Heart left ventricle (tissue), 16 donors: ENCODE measurements at places on chromosomes 5 and 9. TPM values are rescaled to one million over a fixed set of nuclear protein-coding genes. Genes with fewer than 3 reads are reported as not detected.

GPR151 gene
- not detected for total RNA-seq

- DNase-seq: no peak
- no peak overlapping the region for H3K4me3 ChIP-seq
- H3K36me3 ChIP-seq: no peaks in the 10 kb centered on the region
- H3K4me1 ChIP-seq: no peaks in the 10 kb centered on the region
- no peaks in the 10 kb centered on the region for H3K27me3 ChIP-seq
Observed at GRCh38 chr5:31021181-31021624, 172.3 kb upstream of the CDH6 start.

SPATA31E1 gene
- not detected for total RNA-seq

GRCh38 chr5:168934169-168934568 lies 355.0 kb upstream of the PANK3 start:
- no peaks in the 10 kb centered on the region for H3K27me3 ChIP-seq
- no peaks in the 10 kb centered on the region for H3K4me1 ChIP-seq
- H3K27ac ChIP-seq: no peak overlapping the region
- H3K36me3 ChIP-seq: no peaks in the 10 kb centered on the region
- no peak overlapping the region for H3K4me3 ChIP-seq
- no peak for DNase-seq

DNA sequence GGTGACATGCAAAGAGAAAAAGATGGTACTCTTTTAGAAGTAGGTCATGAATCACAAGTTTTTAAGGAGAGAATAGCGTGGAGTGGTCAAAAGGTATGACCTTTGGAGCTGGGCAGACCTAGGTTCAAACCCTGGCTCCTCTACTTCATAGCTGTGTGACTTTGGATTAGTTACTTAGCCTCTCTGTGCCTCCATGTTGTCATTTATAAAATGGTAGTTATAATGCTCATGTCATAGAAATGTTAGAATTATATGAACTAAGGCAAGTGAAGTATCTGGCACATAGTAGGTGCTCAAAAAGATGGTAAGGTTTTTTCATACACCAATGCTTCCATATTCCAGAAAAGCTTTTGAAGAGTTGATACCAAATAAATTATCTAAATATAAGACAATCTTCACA lies 7.3 kb downstream of the F2R start:
- H3K4me3 ChIP-seq: no peak overlapping the region
- no peak for DNase-seq
- no peaks in the 10 kb centered on the region for H3K27me3 ChIP-seq
- H3K4me1 ChIP-seq: peaks cover under 1% of the 10 kb centered on the region
- no peak overlapping the region for H3K27ac ChIP-seq
- H3K36me3 ChIP-seq: no peaks in the 10 kb centered on the region

BRINP1 gene
- 0.42 TPM for total RNA-seq

PKD2L2 gene
- 0.56 TPM for total RNA-seq

ORM2 gene
- not detected for total RNA-seq

- H3K27me3 ChIP-seq: no peaks in the 10 kb centered on the region
- H3K27ac ChIP-seq: no peak overlapping the region
- no peak overlapping the region for H3K4me3 ChIP-seq
- H3K4me1 ChIP-seq: no peaks in the 10 kb centered on the region
Observed at GRCh38 chr5:157874861-157875260, 15.9 kb upstream of the CLINT1 start.

COL15A1 gene
- total RNA-seq: 38.8 TPM

GABBR2 gene
- total RNA-seq: 0.58 TPM

GRCh38 chr5:143970159-143970558 lies 158.2 kb downstream of the HMHB1 start:
- no peaks in the 10 kb centered on the region for H3K36me3 ChIP-seq
- H3K4me3 ChIP-seq: no peak overlapping the region
- H3K27ac ChIP-seq: no peak overlapping the region
- no peaks in the 10 kb centered on the region for H3K27me3 ChIP-seq
- H3K4me1 ChIP-seq: no peaks in the 10 kb centered on the region

GRCh38 chr5:82406205-82406773 lies 128.1 kb upstream of the RPS23 start:
- H3K4me3 ChIP-seq: no peak overlapping the region
- DNase-seq: no peak
- peaks cover 4% of the 10 kb centered on the region for H3K4me1 ChIP-seq

C1QTNF3 gene
- total RNA-seq: 1.5 TPM

- no peak overlapping the region for H3K4me3 ChIP-seq
- no peak overlapping the region for H3K27ac ChIP-seq
Observed at GRCh38 chr9:70936536-70936935, 184.9 kb downstream of the TRPM3 start.

DNA sequence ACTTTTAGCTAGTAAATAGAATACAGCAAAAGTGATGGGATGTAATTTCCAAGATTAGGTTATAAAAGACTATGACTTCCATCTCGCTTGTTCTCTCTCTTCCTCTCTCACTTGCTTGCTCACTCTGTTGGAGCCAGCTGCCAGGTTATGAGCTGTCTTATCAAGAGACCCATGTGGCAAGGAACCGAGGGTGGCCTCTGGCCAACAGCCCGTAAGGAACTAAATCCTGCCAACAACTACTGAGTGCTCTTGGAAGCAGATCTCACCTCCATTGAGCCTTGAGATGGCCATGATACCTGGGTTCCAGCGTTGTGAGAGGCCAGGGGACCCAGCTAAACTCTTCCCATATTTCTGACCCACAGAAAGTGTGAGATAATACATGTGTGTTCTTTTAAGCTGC lies 636.1 kb downstream of the ACTL7B start:
- no peak overlapping the region for H3K27ac ChIP-seq
- DNase-seq: no peak
- no peaks in the 10 kb centered on the region for H3K36me3 ChIP-seq
- H3K4me3 ChIP-seq: no peak overlapping the region
- H3K27me3 ChIP-seq: no peaks in the 10 kb centered on the region
- H3K4me1 ChIP-seq: no peaks in the 10 kb centered on the region

GRCh38 chr5:143197260-143197656 lies 206.2 kb downstream of the NR3C1 start:
- H3K27ac ChIP-seq: no peak overlapping the region
- peaks cover 21% of the 10 kb centered on the region for H3K4me1 ChIP-seq
- no peak for DNase-seq

GRCh38 chr5:142520885-142521284 lies 165.0 kb downstream of the FGF1 start:
- no peak overlapping the region for H3K27ac ChIP-seq
- no peaks in the 10 kb centered on the region for H3K36me3 ChIP-seq
- H3K27me3 ChIP-seq: no peaks in the 10 kb centered on the region
- no peak for DNase-seq

DNA sequence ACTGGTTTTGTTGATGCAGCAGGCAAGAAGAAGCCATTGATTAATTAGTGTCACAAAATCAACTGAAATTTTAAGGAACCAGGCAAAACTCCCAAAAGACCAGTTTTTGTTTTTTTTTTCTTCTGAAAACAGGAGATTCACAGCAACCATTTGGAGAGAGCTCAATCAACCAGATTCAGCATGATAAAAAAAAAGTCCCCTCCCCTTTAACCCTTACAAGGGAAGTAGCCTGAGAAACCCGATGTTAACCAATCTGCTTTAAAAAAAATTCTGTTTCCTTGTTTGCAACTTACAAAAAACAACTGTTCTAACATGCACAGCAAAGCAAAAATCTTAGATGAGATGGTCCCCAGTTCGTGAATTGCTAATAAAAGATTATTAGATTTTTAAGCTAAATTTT lies 59.7 kb downstream of the HMHB1 start:
- DNase-seq: no peak
- H3K4me3 ChIP-seq: no peak overlapping the region
- H3K27ac ChIP-seq: no peak overlapping the region
- H3K4me1 ChIP-seq: no peaks in the 10 kb centered on the region

PCDHGA12 gene
- 8.4 TPM for total RNA-seq

- no peak overlapping the region for H3K4me3 ChIP-seq
- H3K27me3 ChIP-seq: no peaks in the 10 kb centered on the region
- no peaks in the 10 kb centered on the region for H3K4me1 ChIP-seq
- no peak overlapping the region for H3K27ac ChIP-seq
Observed at GRCh38 chr5:88923623-88924329, 40.8 kb upstream of the MEF2C start.

GRCh38 chr5:142433526-142434321 lies 108.9 kb upstream of the SPRY4 start:
- H3K27ac ChIP-seq: no peak overlapping the region
- DNase-seq: no peak
- H3K4me3 ChIP-seq: no peak overlapping the region
- H3K36me3 ChIP-seq: no peaks in the 10 kb centered on the region

- H3K4me3 ChIP-seq: no peak overlapping the region
- no peak overlapping the region for H3K27ac ChIP-seq
- H3K4me1 ChIP-seq: no peaks in the 10 kb centered on the region
- no peak for DNase-seq
- H3K36me3 ChIP-seq: no peaks in the 10 kb centered on the region
Observed at GRCh38 chr5:65263321-65263720, 218.4 kb downstream of the ADAMTS6 start.

GRCh38 chr9:32384002-32384363 lies 460 bp upstream of the ACO1 start:
- no peaks in the 10 kb centered on the region for H3K27me3 ChIP-seq
- H3K27ac ChIP-seq: peak overlapping the region; percentile 69
- H3K4me3 ChIP-seq: peak overlapping the region; percentile 85
- H3K36me3 ChIP-seq: peaks cover 5% of the 10 kb centered on the region
- DNase-seq: no peak

COX7C gene
- total RNA-seq: 1,162 TPM

CDC20B gene
- not detected for total RNA-seq

SPOCK1 gene
- 28.9 TPM for total RNA-seq

PCDHA9 gene
- 0.07 TPM for total RNA-seq

DNA sequence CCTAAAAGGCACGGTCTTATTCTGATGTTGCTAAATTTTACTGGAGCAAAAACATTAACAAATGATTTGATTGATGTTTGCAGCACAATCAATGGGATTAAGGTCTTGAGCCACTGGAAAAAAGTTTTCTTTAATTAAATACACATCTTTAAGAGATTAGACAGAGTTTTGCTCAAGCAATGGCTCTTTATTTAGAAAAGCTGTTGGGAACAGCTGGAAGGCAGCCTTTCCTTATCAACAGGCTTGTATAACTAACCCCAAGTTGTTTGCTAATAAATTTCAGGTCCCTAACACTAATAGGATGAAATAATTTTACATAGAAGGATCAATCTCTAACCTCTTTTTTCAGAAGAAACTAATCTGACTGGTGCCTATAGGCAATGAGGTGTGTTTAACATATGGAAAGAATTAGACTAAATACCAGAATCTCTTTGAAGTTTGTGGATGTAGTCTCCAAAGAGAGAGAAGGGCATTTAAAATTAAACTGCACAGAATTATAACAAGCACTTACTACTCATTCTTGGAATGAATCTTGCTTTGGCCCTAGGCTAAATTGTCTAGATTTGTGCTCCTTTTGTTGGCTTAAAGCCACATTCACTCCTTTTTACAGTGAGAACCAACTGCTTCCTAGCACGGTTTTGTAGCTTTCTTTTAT lies 67.3 kb upstream of the TNFAIP8 start:
- peaks cover 3% of the 10 kb centered on the region for H3K4me1 ChIP-seq
- H3K4me3 ChIP-seq: no peak overlapping the region
- no peak for DNase-seq
- H3K27me3 ChIP-seq: no peaks in the 10 kb centered on the region

SPINK13 gene
- not detected for total RNA-seq

SLC4A9 gene
- 0.08 TPM for total RNA-seq

IPO11 gene
- total RNA-seq: 26.4 TPM

DNA sequence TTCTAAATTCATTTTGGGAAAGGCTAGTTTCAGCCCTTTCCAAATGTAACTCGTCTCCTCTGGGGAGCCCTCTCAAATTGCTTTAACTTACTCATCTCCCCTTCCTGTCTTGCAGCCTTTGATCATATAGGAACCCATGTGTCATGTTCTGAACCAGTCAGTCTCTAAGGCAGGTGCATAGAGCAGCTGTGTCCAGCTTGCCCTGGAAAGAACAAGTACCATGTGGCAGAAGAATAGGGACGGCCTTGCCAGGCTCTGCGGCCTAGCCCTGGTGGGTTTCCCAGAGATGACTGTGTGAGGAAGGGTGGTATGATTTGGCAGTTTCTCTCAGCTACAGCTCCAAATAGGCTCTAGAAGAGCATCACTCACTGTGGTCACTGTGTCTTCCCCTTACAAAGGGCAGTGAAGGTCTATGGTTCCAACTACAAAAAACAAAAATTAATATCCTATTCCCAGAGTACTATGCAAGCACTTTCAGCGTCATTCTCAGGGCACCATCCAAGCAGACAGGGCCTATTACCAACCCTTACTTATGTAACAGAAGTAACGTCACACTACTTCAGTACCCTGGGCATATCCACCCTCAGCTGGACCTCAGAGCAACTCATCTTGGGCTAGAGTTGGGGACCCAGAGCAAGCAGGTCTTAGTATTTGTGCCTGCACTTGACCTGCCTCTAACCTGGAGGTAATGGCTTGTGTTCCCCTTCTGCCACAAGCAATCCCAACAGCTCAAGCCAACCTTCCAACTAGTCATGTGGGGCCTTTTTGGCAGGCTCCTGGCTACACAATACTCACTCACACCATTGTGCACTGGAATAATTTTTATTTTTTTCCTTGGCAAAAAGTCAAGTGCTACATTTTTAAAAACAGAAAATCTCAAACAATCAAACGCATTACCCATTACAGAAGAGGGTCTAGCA lies 37.2 kb upstream of the UBAP2 start:
- H3K36me3 ChIP-seq: peaks cover 56% of the 10 kb centered on the region
- H3K4me3 ChIP-seq: no peak overlapping the region
- no peaks in the 10 kb centered on the region for H3K27me3 ChIP-seq
- DNase-seq: no peak
- peak overlapping the region; percentile 49 for H3K27ac ChIP-seq

CDC25C gene
- 0.35 TPM for total RNA-seq

GRCh38 chr5:31380049-31380448 lies 151.8 kb downstream of the DROSHA start:
- DNase-seq: no peak
- no peak overlapping the region for H3K27ac ChIP-seq
- no peaks in the 10 kb centered on the region for H3K27me3 ChIP-seq
- H3K36me3 ChIP-seq: no peaks in the 10 kb centered on the region
- no peak overlapping the region for H3K4me3 ChIP-seq
- H3K4me1 ChIP-seq: no peaks in the 10 kb centered on the region

GRCh38 chr5:112183103-112183711 lies 235.9 kb downstream of the EPB41L4A start:
- peaks cover 49% of the 10 kb centered on the region for H3K36me3 ChIP-seq
- no peak overlapping the region for H3K4me3 ChIP-seq
- H3K4me1 ChIP-seq: no peaks in the 10 kb centered on the region
- no peaks in the 10 kb centered on the region for H3K27me3 ChIP-seq
- no peak for DNase-seq

PCDHB13 gene
- total RNA-seq: 4.8 TPM

PHYKPL gene
- 55.4 TPM for total RNA-seq
